ENCODE measurements at places on chromosomes 2 and 18.

- DNase-seq, result no peak
These were observed 36.6 kb downstream of the UPP2 start for GRCh38 chr2:158138255-158138654.

DNA sequence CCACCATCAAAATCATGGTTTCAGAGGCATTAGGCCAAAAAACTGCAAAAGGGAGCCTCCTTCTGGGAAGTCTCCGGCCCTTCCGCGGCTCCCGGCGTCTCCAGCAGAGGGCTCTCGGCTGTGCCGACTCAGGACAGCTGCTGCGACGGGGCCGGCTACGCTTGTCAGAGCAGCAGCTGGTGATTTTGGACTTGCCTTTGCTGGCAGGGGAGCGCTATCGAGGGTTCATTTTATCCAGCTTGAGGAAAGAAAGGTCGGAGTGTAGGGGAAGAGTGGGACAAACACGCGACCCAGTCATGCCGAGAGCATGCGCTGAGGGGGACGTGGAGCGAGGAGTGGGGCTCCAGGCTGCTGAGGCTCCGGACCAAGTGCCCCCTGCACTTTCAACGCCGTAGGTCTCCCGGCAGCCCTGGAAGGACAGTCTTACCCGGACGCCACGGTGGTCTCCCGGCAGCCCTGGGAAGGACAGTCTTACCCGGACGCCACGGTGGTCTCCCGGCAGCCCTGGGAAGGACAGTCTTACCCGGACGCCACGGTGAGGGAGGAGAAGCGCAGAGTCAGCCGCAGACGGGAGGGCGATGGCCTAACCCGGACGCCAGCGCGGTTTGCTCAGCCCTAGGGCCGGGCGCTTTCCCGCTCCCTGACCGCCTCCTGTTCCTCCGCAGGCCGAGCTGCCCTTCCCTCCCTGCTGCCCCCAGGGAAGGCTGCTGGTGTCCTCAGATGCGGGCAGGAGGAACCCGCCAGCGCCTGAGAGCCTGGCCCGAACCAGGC lies 21.7 kb downstream of the DDX18 start:
- peak; percentile 83 for DNase-seq

DNA sequence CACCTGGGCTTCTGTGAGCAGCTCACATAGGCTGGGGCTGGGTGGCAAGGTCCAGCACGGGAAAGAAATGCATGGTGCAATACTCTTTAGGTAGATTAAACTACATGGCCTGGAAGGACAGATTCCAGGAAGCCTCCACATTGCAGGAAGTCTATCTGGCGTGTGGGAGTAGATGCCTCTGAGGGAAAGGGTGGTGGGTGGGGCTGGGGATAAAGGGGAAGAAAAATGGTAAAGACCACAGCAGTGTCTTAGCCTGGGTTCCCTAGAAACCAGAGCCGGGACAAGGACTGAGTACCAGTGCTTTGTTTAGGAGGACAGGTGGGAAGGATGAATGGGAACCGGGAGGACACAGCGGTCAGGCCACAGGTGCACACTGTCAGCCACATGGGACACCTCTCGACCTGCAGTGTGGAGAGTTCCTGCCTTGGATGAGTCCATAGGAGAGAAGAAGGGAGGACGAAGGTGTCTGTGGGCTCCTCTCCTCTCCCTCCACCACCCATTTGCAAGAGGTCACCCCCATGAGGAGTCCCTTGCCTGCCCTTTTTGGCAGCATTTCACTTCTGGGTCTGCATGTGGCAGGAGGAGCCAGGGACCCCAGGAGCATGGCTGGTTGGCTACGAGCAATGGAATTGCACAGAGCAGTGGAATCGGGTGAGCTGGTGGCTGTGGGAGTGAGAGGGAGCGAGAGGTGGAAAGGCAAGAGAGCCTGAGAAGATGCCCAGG lies 91.5 kb upstream of the HS6ST1 start:
- DNase-seq, result no peak

- no peak for DNase-seq
These were observed 24.3 kb downstream of the UPP2 start for GRCh38 chr2:158125756-158126498.

- DNase-seq, result no peak
These were observed 68.4 kb downstream of the CERKL start for GRCh38 chr2:181588546-181588945.

DNA sequence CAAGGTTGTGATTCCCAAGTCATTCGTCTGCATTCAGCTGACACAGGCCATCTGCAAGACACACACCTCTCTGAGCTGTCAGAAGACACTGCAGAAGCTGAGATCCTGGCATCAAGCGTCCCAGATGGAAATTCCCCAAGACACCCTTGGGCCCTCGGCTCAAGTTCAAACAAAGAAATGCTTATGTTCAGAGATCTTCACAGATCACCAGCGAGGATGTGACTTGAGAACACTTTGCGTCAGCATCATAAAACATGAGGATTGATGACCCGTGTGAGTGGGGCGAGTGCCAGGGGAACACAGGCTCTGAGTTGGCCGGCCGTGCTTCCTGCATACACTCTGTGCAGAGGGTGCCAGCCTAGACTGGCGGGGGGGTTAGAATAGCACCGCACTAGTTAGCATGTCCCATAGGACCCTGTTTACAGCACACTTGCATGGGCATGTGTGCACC lies 36.8 kb downstream of the KCNIP3 start:
- DNase-seq, result peak; percentile 65

DNA sequence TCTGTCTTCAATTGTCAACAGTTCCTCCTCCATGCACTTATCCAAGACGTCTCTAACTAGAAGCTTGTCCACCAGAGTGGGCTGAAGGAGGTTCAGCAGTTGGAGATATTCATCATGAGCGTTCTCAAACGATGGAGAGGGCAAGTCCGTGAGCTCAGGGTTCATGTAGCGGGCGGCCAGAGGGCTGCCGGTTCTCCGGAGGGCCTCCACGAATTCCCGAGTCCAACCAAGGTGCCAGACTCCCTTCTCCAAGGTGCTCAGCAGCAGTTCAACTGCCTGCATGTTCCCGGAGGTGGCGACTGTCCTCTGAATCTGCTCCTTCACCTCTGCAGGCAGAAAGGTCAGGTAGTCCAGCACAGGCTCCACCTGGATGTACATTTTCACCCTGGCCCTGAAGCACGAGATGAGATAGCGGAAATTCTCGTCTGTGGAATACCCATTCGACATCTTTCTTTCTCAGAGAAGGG lies 590 bp downstream of the IFIH1 start:
- no peak for DNase-seq

GRCh38 chr2:60552851-60553494 lies 481 bp downstream of the BCL11A start:
- no peak for DNase-seq

DNA sequence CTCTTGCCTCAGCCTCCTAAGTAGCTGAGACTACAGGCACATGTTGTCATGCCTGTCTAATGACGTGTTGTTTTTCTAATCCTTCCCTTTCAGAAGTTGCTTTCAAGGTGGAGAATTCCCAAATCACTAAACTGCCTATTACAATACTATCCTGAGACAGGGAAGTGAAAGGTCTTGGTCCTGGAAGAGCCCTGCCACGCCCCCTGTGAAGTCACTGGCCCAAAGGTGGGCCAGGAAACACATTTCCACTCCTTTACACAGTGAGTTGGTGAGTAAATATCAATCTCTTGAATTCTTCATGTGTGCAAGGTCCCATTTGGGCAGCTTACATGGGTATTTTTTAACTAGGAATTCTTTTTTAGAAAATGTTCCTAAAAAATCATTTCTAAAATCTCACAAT lies 150.1 kb downstream of the THADA start:
- no peak for DNase-seq

DNA sequence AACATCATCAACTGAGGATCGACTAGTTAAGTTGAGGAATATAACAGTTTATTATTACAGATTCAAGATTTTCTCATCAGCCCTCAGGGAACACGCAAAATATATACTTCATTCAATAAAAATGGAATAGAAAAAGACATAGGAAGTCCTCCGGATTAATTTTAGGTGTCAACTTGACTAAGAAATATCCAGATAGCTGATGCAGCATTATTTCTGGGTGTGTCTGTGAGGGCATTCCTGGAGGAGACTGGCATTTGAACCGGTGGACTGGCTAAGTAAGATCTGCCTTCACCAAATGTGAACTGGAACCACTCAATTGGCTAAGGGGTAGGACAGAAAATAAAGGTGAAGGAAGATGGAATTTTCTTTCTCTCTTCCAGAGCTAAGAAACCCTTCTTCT lies 845.3 kb downstream of the SOCS6 start:
- DNase-seq, result no peak

DNA sequence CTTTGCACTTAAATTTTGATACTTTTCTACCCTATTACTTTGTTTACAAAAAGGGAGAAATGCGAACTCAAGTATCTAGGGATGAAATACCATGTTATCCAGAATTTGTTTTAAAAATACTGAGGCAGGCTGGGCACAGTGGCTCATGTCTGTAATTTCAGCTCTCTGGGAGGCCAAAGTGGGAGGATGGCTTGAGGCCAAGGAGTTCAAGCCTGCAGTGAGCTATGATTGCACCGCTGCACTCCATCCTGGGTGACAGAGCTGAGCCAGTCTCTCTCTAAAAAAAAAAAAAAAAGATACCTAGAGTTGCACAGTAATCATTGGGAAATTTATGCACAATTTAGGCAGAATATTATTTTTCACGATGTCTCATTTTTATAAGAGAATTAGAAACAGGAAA lies 12.4 kb upstream of the VAPA start:
- DNase-seq, result peak; percentile 75

DNA sequence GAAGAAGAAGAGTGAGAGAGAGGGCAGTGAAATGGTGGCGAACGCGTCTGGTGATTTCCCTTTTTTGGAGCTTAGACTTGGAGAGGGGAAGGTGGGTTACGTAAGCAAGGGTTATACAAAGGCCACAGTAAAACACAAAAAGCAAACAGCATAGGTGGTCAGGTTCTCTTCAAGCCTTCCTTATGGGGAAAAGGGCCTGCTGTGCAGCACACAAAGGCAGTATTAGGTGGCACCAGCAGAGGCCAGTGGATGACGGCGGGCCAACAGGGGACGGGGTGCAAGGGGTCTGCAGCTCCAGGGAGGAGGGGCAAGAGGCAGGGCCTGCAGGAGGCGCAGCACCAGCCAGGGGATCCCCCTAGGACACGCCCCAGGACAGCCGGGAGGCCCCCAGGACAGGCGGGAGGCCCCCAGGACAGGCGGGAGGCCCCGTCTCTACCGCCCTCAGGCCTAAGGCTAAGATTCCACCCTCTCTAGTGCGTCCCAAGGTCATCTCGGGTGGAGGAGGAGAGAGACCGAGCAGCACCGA lies 32.6 kb upstream of the NPC1 start:
- DNase-seq, result peak; percentile 41

- DNase-seq, result peak; percentile 31
These were observed 7.4 kb upstream of the NTSR2 start for GRCh38 chr2:11677136-11678055.

DNA sequence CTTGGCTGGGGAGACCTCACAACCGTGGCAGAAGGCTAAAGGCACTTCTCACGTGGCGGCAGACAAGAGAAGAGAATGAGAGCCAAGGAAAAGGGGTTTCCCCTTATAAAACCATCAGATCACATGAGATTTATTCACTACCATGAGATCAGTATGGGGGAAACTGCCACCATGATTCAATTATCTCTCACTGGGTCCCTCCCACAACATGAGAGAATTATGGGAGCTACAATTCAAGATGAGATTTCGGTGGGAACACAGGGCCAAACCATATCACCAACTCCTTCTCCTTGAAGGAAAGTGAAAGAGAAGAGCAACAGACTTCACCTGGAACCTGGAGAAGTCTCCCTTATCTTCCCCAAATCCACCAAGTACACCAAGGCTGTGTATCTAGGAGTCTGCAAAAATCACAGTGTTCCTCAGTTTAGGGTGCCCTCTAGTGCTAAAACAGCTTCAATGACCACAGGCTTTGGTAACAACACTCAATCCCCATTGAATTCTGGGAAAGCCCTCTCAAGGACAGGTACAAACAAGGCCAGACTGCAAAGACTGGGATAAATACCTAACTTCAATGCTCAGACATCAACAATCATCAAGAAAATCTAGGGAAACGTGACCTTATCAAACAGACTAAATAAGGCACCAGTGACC lies 148.8 kb upstream of the SRD5A2 start:
- peak; percentile 2 for DNase-seq

DNA sequence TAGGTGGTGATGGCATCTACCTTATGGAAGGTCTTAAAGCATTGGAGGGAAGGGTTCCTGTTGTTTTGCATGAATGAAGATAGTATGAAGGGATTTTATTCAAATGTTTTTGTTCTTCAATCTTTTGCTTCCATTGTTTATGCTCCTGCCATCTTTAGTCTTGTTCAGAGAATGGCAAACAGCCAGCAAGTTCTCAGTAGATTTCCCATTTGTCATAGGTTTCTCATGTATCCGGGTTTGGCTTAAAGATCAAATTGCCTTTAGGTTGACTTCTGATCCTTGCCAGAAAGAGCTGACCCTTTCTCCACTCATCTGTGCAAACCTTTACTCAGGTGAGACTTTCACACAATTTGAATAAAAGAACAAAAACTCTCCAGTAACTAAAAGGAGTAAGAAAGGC lies 44.2 kb upstream of the STAT4 start:
- DNase-seq, result no peak

- DNase-seq, result peak; percentile 76
These were observed 412.1 kb upstream of the TRIB2 start for GRCh38 chr2:12304564-12305171.

DNA sequence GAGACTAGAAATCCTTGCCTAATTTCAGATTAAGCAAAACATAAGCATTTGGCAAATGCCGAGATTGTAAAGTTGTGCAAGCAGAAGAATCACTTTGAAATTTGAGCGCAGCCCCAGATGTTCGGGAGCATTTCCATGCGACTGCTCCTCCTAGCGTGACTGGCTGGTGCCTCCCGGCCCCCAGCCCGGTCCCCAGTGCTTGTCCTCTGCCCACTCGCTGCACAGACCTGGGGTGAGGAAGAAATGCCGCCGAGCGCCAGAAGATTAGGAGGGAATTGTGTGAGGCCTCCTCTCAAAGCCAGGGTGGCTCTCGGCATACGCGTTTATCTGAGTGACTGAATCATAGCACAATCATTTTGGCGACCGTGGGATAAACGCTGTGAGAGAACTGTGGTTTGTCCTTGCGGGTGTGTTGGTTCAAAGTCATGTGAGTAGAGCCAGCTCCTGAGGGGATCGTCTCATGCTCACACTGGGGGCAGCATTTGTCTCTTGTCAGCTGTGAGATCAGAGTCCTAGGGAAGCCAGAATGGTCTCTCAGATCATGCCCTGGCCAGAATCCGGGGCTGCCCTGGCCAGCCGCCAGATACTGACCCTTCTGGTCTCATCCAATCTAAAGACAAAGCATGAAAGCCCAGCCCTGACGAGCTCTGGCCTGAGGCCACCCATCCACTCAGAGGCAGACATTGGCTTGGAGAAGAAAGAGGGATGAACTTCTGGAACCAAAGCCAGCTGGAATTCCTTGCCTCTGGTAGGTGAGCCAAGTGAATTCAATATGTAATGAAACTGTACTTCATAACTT lies 189.3 kb downstream of the SH3RF3 start:
- DNase-seq, result peak; percentile 92

GRCh38 chr2:181123798-181124231 lies 143.4 kb downstream of the UBE2E3 start:
- peak; percentile 36 for DNase-seq

DNA sequence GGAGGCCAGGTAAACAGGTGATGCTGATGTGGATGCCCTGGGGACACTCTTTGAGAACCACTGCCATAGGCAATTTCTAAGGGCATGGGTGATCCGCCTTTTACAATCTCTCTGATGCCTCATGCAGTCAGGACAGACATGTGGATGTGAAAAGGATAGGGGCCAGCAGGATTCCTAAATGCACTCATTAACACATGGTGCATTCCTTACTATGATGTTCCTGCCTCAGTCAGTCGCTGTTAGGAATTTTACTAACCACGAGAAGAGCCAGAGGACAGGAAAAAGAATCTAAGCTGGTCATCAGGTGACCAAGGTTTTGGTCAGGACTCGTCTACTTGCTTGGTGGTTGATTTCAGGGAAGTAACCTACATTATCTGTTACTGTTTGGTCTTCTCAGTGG lies 191.0 kb downstream of the ARL4C start:
- DNase-seq, result no peak

Data from cardiac muscle cell (in vitro differentiated cells and primary cell).